ENCODE measurements at places on chromosomes 12 and 14.
A peak's percentile ranks its signal among the peaks of the same experiment; 100 is the strongest.

DNA sequence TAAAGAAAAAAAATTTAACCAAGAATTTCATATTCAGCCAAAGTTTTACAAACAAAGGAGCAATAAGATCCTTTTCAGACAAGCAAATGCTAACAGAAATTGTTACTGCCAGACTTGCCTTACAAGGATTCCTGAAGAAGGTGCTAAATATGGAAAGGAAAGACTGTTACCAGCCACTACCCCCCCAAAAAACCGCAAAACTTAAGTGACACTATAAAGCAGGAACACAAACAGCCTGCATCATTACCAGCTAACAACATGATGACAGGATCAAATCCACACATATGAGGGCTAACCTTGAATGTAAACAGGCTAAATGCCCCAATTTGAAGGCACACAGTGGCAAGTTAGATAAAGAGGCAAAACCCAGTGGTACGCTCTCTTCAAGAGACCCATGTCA lies 55.7 kb downstream of the APOBEC1 start:
- DNase-seq, result no peak

DNA sequence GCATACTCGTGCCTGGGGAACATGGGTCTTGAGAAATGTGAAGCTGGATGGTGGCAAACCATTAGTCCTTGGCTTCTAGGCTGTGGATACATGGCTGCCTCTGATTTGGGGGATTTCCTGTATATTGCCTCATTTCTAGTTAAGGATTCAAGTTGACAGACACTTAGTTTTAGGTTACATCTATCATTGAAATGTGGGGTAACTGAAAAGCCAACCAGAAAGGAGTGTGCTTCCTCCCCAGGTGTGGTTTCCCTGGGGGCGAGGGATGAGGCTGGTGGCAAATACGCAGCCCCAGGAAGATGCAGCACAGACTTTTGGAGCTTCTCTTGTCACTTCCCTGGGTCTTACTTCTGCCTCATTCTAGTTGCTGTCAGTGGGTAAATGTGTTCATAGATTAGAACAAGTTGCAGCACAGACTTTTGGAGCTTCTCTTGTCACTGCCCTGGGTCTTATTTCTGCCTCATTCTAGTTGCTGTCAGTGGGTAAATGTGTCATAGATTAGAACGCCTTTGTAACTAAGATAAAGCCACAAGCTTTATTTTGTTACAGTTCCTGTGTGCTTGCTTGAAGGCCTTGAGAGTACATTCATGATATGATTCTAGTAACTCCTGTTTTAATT lies 85.1 kb downstream of the BORCS5 start:
- peak; percentile 52 for DNase-seq

DNA sequence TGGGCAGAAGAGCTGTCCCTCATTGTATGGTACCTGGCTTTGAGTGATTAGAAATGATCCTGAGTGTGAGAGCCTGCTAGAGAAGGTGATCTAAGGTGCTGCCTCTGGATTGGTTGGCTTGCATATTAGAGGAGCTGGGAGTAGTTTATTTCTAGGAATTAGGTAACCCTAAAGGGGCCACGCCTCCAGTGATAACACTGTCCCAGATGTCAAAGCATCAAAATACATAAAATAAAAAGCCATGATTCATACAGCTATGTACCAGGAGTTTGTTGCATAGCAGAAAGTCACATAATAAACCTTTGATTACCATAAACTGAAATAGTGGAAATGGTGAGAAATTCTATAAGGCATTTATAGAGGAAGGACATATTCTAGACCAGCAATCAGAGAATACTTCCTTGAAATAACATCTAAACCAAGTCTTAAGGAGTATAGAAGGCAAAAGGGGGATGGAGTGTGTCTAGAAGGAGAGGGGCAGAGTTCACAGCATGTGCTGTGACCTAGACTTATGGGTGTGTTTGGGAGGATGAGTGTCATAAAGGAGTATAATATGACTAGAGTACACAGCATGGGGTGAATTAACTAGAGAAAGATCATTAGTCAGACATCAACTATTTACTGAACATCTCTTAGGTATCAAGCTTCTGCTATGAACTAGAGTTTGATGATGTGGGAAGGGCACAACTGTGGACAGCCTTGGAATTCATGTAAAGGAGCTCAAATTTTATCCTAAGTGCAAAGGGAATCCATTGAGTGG lies 686.4 kb downstream of the GALC start:
- no peak for DNase-seq

GRCh38 chr14:32514236-32514635 lies 185.1 kb downstream of the AKAP6 start:
- no peak for DNase-seq

DNA sequence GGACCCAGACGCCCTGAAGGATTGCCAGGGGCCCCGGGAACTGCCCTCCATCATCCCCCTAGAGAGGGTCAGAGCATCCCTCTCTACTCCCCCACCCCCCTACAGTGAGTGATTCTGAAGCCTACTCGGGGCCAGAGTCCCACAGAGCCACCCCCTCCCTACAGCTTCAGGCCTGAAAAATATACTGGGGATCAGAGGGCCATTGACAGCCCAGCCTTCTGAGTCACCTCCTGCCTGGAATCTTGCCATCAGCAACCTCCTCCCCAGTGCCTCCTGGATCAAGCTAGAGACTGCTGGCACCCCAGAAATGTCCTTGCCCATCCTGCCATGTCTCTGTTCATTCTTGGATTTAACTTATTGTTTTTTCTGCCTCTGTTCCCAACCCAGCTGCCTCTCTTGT lies 21.7 kb upstream of the MIA2 start:
- DNase-seq, result no peak

GRCh38 chr14:88321692-88322503 lies 1.2 kb downstream of the KCNK10 start:
- no peak for DNase-seq

DNA sequence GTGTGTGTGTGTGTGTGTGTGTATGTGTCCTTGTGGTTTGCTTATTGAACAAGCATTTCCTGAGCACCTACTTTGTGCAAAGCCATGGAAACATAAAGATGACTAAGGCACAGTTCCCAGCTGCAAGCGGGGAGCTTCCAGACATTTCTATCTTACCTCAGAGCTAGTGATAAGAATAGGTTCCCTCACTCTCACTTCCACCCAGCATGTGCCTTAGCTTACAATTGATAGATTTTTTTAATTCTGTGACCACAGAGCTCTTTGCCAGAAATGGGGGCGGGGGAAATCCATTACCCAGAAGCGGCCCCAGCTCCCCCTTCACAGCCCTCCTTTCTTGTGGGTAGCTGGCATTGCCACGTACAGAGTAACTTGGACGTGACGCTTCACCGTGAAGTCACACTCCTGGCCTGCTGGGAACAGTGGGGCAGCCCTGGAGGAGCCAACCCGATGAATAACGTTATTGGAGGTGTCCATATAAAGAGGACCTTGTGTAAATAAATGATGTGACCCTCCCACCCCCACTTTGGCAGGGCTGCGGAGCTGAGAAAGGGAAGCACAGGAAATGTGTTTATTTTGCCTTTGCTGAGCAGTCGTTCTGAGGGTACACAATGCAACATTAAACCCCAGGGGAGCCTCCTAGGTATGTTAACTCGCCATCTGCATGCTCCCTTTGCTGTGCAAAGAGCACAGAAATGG lies 238.9 kb downstream of the CHST11 start:
- DNase-seq, result peak; percentile 82

DNA sequence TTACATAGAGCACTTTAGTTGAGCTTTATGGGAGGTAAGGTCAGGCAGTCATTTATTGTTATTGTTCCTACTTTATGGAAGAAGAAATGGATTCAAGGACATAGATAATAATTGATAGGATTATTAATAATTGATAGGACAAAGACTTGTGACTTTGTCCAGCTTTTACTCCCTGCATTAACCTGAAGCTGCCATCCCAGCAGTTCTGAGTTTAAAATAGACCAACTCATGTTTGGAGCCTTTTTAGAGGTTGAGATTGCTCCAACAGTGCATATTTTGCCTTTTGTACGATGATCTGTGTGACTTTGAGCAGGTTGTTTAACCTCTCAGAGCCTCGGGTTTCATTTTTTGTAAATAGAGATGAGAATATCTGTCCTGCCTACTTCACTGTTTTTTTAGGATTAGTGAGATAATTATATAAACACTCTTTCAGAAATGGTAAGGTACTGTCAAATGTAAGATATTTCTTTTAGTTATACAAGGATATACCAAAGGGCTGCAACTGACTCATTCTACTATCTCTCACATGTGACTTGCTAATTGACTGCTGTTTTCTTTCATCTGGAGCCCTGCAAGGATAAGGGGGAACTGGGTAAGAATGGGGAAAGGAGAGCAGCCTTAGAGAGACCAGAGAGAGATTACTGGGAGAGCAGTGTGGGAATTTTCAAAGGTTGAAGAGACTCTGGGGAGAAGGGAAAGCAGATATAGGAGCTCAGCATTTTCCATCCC lies 15.3 kb downstream of the WDR20 start:
- DNase-seq, result no peak

Data from T-helper 22 cell (primary cell).